ENCODE measurements at places on chromosomes 16 and 17.

- DNase-seq, result no peak
These were observed 44.0 kb downstream of the GPRC5B start for GRCh38 chr16:19840524-19841110.

GRCh38 chr17:57603978-57604377, 141.1 kb downstream of the CCDC182 start:
- DNase-seq, result peak; percentile 42

DNA sequence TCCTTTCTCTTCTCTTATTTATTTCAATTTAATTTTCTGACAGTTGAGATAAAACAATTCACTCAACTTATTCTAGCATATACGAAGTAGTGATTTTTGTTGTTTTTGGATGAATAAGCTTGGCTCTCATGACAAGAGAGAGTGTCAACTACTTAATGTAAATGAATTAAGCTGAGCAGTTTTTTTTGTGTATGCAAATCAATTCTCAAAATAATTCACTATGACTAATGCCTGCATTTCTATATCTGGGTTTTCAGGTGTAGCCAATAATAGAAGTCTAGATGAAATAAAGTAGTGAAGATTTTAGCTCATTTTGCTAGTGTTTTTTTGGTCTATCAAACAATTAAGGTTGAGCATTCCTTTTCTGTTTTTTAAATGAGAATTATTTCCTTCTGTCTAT, 1354.0 kb downstream of the CDH8 start:
- DNase-seq, result no peak

DNA sequence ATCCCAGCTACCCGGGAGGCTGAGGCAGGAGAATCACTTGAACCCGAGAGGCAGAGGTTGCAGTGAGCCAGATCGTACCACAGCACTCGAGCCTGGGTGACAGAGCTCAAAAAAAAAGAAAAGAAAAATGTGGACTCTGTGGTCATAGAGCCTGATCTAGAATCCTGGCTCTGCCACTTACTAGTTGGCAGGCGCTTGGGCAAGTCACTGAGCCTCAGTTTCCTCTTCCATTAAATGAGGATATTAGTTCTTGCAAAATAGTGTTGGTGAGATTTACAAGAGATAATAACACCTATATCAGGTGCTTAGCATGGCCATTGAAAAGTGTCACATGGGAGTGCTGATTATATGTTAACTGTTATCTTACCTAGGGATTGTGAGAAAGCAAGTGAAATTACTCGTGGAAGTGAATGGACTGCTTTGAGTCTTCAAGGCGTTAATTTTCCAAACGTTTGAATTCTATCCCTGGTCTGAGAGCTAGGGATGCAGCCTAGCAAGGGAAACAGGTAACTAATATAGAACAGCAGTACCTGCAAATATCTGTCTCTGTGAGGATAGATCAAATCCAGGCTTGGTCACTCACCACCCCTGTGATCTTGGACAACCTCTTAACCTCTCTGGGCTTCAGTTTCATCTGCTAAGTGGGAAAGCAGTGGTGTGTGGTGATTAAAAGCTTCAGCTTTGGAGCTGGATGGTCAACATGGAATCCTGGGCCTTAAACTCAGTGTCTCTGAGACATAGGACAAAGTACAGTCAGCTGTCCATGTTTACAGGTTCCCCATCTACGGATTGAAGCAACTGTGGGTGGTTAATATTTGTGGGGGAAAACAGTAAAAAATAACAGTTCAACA, 953 bp upstream of the NSMCE1 start:
- DNase-seq, result no peak

DNA sequence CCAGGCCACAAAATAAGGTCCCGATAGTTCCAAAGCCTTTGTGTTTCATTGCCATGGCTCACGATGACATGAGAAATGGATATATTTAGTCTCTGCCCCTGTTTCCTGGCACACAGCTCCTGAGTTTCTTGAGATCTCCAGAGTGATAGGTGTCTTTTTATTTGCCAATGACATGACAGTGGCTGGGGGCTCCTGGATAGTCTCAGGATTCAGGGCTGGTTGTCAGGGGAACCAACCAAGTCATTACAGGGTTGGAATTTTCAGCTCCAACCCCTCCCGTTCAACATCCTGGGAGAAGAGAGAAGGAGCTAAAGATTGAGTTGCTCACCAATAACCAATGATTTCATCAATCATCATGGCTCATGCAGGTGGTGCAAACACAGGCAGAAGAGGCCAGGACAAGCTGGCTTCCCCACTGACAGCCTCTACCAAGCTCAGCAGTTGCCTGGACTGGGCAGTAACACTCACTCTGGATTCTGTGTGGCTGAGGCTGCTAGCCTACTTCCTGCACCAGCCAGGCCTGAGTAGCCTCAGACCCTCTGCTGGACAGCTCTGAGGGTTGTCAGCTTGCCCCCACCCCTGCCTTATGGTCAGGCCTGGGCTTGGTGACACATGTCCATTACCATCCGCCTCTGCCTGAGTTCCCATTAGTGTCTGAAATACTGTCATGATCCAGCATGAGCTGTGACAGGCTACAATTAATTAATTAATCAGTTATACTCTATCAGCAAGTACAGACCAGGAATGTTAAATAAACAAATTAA, 534.4 kb upstream of the CDH5 start:
- DNase-seq, result no peak

DNA sequence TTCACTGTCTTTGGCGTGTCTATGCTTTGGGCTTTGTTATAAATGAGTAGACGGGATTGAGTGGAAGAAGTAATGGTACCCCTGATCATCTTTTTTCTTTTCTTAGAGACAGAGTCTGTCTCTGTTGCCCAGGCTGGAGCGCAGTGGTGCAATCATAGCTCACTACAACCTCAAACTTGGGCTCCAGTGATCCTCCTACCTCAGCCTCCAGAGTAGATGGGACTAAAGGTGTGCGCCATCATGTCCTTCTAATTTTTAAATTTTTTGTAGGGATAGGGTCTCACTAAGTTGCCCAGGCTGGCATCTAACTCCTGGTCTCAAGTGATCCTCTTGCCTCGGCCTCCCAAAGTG, 14.9 kb upstream of the GPRC5B start:
- no peak for DNase-seq

- DNase-seq, result no peak
These were observed 60.9 kb downstream of the XYLT1 start for GRCh38 chr16:17409894-17410293.

DNA sequence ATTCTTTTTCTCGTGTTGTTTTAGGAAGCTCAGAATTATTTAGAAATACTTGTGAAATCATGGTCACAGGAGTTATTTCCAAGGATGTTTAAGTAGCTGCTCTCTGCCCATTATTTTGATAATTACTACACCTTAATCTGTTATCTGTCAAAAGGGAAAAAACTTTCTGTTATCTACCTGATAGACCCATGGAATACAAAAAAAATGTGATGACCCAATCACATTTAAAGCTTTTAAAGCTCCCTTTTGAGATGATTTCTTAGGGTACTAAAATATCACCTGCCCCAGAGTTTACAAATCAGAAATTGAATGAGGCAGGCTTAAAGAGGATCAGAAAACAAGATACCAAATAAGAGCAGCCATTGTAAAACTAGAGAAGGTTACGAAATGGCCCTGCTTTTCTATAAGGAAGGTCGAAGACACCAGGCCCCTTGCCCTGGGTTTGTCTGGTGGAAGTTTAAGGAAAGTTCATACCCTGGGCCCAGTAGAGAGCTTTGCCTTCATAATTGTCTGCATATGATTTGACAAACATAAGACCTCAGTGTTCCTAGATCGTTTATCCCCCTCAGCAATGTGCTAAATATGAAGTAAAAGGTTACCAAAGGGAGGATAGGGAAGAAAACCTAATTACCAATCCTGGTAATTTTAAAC, 149.9 kb upstream of the TBX2 start:
- DNase-seq, result no peak

GRCh38 chr16:31874366-31875111, 932 bp downstream of the ZNF267 start:
- DNase-seq, result no peak

GRCh38 chr16:65737831-65738230, 616.0 kb upstream of the CDH11 start:
- DNase-seq, result no peak

- DNase-seq, result no peak
These were observed 74.5 kb downstream of the GNAO1 start for GRCh38 chr16:56265746-56266145.
